ENCODE measurements at places on chromosomes 12 and 14.

- DNase-seq: no peak
These were observed 113.0 kb upstream of the NTF3 start for GRCh38 chr12:5318874-5319273.

DNA sequence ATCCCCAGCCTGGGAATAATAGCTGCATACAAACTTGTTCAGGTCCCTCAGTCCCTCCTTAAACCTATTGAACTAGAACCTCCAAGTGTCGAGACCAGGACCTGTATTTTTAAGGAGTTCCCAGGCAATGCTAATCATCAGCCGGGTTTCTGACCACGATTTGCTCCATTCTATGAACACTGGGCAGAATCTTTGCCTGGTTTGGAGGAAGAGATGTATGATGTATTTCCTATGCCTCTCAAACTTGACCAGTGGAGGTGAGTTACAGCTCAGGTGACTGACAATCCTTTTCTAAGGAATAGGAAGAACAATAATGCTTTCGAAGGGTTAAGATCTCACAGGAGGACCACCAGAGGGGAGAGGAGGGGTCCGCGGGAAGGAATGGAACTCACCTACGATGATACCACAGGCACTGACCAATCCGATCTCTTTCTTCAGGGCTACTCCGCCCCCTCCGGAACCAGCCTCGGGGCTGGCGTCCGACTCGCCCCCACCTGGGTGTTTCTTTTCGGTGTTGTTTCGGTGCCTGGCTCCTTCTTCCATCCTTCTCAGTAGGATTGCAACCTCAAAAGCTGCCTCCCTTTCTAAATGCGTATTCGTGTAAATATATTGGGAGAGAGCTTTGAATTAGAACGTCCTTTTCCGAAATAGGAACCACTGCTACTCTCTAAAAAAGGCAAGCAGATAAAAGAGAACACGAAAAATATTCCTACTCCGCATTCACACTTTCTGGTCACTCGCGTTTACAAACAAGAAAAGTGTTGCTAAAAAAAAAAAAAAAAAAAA, 895 bp downstream of the SLC7A8 start:
- no peak for DNase-seq

DNA sequence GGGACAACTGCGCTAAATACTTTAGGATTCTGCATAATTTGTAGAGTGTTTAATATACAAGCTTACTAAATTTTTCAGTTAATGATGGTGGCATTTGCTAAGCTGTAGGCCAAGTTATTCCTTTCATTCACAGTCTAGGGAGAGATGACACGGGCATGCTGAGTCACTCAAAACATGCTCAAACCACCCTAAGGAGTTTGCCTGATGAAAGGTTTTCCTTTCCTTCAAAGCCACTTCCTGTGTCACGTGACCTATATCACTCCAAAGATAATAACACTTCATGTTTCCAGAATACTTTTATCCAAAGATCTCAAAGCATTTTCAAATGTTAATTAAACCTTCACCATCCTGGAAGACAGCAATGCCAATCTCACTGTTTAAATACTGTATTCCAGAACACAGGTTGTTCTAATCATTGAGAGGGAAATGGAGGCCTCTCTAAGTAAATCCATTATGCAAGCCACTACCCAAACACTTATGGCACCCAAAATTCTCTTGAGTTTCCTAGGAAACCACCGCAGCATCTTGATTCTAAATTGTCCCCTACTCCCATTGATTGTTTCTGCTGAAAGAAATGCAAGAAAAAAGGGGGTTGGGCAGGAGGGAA, 207.0 kb upstream of the CDKN3 start:
- DNase-seq: no peak

DNA sequence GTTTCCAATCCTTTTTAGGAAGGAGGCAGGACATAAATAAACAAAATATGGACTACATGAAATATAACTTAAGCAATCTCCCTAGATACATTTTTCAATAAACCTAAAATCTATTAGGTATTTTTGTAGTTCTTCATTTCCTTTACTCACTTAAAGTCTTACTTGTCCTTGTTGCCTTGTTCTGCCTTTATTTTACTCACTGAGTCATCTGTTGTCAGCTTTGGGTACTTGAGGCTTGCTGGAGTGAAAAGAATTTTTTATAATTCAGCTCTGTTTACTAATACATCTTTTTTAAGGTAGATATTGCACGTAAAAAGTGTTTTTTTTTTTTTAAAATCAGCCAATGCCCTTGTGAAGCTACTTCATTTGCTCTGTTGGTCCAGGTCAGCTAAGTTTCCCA, 216.2 kb downstream of the PELI2 start:
- DNase-seq: no peak
